ENCODE measurements at places on chromosomes 6 and 20.

DNA sequence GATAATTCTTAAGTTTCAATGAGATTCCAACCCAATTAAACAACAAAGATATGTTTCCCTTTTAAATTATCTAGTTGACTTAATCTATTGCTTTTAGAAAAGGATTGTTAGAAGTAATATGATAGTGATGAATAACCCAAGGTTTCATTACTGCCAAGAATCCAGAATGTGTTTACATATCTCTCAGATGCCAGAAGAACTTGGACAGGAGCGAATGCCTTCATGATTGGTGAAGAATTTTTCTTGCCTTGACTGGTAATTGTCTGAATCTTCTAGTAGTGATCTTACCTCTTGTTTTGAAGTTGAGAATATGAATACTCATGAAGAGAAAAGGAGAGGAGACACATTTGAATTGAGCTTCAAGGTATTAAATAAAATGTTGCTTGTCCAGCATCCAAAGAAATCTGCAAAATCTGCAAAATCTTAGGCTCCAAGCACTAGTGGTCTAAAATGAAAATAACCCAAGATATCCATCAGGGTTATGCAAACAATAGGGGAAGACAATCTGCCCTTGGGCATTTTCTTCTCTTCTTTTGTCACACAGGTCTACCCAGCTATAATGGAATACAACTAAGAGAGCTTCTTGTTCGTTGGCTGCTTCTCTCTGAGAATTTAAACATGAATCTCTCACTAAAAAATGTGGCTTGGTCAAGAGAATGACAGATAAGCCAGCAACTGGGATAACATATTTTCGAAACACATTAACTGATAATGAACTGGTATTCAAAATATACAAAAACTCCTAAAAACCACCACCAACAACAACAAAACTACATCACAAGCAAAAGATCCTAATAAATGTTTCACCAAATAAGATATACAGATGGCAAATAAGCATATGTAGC lies 928.9 kb downstream of the EYS start:
- H3K27ac ChIP-seq: peak overlapping the region; percentile 44
- no peak for DNase-seq
- peaks cover 9% of the 10 kb centered on the region for H3K4me1 ChIP-seq
- H3K36me3 ChIP-seq: peaks cover 4% of the 10 kb centered on the region
- H3K4me3 ChIP-seq: peak overlapping the region; percentile 30

DNA sequence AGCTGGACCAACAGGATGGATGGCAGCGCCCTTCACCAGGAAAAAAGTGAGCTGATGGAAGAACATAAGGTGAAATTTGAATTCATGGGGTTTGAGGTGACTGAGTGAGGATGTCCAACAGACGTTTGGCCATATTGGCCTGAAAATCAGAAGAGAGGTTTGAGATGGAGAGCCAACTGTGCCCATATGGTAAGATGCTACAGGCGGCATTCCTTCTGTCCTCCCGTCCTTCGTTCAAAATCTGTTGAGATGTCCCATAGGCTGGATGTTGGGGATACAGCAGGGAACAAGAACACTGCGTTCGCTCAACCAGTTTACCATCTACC lies 468 bp upstream of the CMTR1 start:
- no peak for DNase-seq
- peaks cover 6% of the 10 kb centered on the region for H3K36me3 ChIP-seq
- H3K27ac ChIP-seq: peak overlapping the region; percentile 85
- peaks cover 25% of the 10 kb centered on the region for H3K4me1 ChIP-seq
- H3K4me3 ChIP-seq: peak overlapping the region; percentile 93

GRCh38 chr6:106702451-106703110 lies 73.2 kb downstream of the QRSL1 start:
- H3K4me1 ChIP-seq: peaks cover 12% of the 10 kb centered on the region
- H3K27ac ChIP-seq: no peak overlapping the region
- no peak for DNase-seq
- H3K36me3 ChIP-seq: no peaks in the 10 kb centered on the region
- H3K27me3 ChIP-seq: no peaks in the 10 kb centered on the region
- no peak overlapping the region for H3K4me3 ChIP-seq

GRCh38 chr20:21511485-21511849 lies 2.4 kb downstream of the NKX2-2 start:
- H3K36me3 ChIP-seq: no peaks in the 10 kb centered on the region
- peak overlapping the region; percentile 79 for H3K4me3 ChIP-seq
- no peak for DNase-seq
- H3K27ac ChIP-seq: no peak overlapping the region

DNA sequence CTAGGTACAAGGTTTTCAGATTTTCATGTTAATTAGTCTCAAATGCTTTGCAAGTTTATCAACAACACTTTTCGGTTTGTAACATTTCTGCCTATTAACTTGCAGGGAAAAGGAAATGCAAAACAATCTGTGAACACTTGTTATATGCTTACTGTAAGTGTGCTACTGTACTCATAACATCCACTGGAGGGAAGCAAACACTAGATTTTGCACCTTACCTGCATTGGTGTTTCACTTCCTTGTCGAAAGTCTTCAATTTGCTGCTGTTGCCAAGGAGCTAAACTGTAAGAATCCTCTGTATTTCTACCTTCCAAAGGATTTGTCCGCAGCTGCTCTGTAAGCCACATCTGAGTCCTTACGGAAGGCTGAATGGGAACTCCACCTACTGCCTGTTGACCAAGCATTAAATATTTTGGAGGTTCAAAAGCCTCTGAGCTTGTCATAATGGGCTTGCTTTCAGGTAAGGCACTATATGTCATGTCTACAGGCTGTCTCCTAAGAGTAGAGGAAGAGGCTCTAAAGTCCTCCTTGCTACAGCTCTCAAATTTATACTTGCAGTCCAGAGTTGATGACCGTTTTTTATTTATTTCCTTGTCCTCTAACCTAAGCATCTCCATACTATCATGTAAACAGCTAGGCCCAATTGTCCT lies 17.3 kb downstream of the PLN start:
- no peaks in the 10 kb centered on the region for H3K27me3 ChIP-seq
- no peak overlapping the region for H3K4me3 ChIP-seq
- H3K27ac ChIP-seq: no peak overlapping the region
- H3K36me3 ChIP-seq: peaks cover 8% of the 10 kb centered on the region
- no peak for DNase-seq

DNA sequence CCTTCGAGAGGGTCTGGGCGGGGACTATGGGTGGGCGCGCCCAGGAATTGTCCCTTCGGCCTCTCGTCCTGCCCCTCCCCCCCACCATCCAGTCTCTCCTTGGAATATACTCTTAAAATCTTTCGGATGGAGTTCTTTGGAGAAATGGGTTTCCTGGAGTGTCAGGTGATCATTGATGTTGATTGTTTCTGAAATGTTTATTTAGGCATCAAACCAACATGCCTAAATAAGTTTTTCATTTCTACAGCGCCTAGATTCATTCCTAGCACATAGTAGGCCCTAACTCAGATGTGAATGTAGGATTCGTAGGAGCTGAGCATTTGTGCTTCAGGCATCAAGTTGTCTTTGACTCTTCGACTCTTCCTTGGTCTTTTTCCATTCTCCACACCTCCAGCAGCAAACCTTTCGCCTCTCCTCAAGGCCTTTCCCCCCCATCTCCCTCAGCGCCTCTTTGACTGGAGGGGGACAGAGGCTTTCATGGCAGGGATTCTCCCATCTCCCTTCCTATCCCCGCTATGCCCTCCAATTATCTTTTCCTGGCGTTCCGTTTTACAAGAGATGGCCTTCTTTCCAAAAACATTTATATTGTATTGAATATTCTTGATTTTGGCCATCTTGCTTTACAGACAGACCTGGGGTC lies 610 bp downstream of the CASP8AP2 start:
- no peaks in the 10 kb centered on the region for H3K27me3 ChIP-seq
- peak overlapping the region; percentile 96 for H3K27ac ChIP-seq
- peak overlapping the region; percentile 99 for H3K4me3 ChIP-seq
- peaks cover 16% of the 10 kb centered on the region for H3K36me3 ChIP-seq
- no peak for DNase-seq
- H3K4me1 ChIP-seq: peaks cover 9% of the 10 kb centered on the region

GRCh38 chr6:118649918-118650581 lies 1.3 kb downstream of the CEP85L start:
- peak overlapping the region; percentile 75 for H3K27ac ChIP-seq
- H3K36me3 ChIP-seq: peaks cover 4% of the 10 kb centered on the region
- no peaks in the 10 kb centered on the region for H3K27me3 ChIP-seq
- DNase-seq: no peak
- peak overlapping the region; percentile 92 for H3K4me3 ChIP-seq
- peaks cover 14% of the 10 kb centered on the region for H3K4me1 ChIP-seq
